Tibial artery (tissue), 4 donors: ENCODE measurements at places on chromosomes 11 and 22.

DNA sequence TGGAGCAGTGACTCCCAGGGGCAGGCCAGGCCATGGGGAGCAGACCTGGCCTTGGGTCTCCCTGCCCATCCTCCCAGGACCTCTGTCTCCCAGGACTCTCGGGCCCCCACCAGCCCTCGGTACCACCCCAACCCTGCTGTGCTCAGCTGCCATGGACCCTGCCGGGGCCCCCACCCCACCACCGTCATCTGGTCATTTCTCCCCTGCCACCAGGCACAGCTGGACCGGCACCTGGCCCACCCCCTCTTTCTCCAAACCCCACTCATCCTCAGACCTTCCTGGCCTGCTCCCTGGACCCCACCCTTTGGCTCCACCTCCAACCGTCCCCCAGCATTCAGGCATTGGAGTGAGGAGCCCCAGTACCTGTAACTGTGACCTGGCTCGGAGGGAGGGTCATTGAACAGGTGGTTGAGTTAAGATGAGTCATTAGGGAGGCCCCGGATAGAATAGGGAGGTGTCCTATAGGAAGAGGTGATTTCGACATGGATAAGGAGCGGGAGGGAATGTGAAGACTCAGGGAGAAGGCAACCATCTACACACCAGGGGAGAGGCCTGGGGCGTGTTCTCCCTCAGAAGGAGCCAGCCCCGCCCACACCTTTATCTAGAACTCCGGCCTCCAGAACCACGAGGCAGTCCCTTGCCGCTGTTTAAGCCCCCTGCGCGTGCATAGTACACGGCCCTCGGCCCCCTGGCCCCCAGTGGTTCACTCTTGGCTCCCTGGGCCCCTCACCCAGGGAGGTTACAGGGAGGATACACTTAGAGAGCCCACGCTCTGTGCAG, 1395.9 kb downstream of the BRD1 start:
- peak; percentile 7 for DNase-seq

GRCh38 chr22:29539105-29539504, 14.5 kb downstream of the THOC5 start:
- no peak for DNase-seq

- no peak for DNase-seq
These were observed 93.8 kb upstream of the LMO1 start for GRCh38 chr11:8357505-8357888.

DNA sequence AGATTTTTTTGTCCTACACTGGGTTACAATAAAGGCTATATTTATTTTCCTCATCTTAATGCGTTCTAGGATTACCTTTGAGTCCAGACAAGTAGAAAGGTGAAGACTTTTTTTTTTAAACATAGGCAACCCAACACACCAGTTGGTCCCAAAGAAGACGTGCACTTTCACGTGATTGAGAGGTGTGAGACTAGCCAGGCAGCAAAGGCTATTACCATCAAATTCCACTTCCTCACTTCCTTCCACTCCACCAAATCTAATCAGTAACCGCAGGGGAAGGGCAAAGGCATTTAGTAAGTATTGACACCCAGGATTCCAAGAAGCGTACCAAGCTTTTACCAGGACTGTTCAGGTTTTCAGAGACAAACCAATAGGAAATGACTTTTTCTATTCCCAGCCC, 109.3 kb downstream of the APIP start:
- DNase-seq, result no peak

GRCh38 chr11:34505874-34506273, 7.7 kb downstream of the ELF5 start:
- DNase-seq, result no peak

GRCh38 chr11:15179167-15179566, 64.4 kb downstream of the INSC start:
- no peak for DNase-seq

GRCh38 chr11:109851780-109852390, 241.3 kb upstream of the ZC3H12C start:
- DNase-seq, result no peak

DNA sequence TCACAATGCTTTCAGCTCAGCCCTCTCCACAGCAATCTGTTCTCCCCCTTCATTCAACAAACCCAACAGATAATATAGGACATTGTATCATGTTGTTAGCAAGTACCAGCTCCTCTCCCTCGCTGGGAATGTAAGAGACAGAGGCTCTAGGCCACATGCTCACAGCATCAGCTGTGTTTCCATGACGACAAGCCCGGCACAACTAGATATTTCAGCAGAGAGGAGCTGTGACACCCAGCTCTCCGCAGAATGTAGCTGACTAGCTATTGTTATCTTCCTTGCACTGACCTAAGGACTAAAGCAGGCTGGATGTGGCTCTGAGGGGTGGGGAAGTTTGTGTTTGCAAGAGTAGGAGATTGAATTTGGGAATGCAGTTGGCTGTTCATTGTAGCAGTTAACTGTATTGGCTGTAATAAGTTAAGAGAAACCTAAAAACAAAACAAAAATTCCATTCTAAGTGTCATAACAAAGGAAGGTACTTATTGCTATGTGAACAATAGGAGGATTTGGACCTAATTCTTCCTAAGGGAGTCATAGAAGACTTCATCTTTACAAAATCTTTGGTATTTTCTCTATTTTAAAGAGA, 28.0 kb upstream of the RRAS2 start:
- no peak for DNase-seq

DNA sequence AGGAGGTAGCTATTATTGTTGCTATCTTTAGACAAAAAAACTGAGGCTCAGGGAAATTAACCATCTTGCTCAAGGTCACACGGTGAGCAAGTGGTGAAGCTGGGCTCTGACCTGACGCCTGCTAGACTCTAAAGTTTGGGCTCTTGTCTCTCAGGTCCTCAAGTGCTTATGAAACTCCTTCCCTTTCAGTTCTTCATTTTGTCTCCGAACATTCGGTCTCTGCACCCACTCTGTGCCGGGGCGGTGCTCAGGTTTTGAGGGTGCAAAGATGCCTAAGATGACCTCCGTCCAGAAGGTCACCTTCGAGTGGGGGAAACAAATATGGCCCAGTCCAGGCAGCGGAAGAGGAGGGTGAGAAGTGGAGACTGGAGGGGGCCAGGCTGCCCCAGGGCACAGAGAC, 16.0 kb downstream of the OVOL1 start:
- no peak for DNase-seq

GRCh38 chr11:94007906-94008305, 13.2 kb upstream of the HEPHL1 start:
- no peak for DNase-seq

DNA sequence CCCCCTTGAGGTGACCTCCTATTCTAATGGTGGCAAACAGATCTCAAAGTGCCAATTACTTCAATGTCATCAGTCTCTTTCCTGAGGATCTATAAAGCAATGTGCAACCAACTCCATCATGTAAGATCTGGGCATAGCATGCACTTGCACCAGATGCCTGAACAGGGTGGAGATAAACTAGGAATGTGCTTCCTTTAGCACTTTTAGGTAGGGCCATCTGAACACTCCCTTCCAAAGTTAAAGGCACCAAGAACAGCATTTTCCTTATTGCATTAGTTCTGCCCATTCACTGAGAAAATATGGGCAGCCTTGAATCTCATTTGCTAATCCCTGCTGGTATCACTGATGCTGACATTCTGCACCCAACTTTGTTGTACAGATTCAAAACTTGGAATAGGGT, 112.0 kb downstream of the SGSM3 start:
- DNase-seq, result no peak

DNA sequence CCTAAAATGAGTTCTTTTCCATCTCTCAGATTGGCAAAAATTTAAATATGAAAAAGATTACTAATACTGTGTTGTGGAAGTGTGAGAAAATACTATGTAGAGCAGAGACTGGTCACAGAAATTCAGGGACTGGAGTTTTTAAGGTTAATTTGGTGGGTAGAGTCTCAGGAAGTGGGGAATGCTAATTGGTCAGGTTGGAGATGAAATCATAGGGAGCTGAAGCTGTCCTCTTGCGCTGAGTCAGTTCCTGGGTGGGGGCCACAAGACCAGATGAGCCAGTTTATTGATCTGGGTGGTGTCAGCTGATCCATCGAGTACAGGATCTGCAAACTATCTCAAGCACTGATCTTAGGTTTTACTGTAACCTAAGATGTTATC, 29.4 kb upstream of the TMEM86A start:
- DNase-seq, result no peak

GRCh38 chr22:50104141-50104544, 14.3 kb downstream of the MOV10L1 start:
- DNase-seq, result peak; percentile 25

- DNase-seq, result no peak
These were observed 188.3 kb downstream of the OPCML start for GRCh38 chr11:133343951-133344350.

DNA sequence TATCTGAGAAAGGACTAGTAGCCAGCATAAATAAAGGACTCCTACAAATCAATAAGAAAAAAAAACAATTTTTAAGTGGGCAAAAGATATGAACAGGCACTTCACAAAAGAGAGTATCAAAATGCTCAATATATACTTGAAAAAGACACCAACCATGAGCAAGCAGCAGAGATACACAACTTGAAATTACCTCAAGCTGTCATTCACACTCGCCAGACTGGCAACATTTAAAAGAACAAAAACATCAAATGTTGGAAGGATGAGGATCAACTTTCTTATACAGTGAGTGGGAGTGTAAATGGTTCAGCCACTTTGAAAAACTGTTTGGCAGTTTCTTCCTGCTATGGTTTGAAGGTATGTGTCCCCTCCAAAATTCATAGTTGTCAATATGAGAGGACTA, 23.9 kb upstream of the ELFN2 start:
- DNase-seq, result no peak

DNA sequence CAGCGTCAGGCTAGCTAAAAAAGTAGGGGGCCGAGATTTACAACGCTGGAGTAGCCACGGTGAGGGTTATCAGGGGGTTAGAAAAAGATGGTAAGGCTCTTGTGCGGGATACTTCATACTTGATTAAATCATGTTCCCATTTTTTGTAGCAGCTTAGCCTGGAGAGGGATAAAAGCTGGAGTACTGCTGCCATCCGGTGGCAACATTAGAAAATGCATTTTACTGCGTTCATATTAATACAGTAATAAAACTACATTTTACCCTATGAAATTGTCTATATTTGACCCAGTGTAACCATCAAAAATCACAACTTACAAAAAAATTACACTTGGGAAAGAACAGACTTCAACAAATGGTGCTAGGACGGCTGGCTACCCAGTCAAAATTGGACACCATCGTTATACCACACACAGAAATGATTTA, 17.3 kb downstream of the RPUSD4 start:
- peak; percentile 39 for DNase-seq

DNA sequence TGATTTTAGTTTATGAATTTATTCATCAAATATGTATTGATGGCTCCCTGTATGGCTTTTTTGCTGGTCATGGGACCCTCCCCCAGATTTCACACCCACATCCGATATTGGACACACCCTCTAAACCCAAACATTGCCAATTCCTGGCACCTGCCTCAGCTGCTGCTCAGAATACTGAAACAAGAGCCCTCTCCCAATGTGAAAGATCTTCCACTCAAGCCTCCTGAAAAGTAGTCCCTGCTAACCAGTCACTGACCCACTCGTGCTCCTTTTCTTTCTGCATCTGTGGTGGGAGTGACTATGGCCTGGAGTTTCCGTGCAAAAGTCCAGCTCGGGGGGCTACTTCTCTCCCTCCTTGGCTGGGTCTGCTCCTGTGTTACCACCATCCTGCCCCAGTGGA, at the start of gene CLDN25:
CLDN25 (plus strand) TSS at position 301 of the 400 bp plus-strand sequence; CDS start at position 301, 0 bp downstream.
- DNase-seq, result no peak

DNA sequence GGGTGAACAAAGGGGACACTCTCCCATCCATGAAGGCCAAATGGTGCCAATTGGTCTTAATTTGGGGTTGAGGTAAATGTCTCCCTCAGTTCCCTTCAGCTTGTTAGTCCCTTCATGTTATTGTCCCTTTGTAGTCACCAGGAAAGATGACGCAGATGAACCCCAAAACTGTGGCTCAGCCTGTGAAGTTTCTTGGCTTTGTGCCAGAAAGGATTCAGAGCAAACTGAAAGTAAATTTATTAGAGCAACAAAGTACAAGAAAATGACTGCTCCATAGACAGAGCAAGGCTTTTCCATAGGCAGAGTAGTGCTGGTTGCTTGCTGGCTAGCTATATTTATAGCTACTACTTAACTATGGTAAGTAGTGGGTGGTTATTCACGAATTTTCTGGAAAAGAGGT, 16.7 kb downstream of the OR4C3 start:
- no peak for DNase-seq

DNA sequence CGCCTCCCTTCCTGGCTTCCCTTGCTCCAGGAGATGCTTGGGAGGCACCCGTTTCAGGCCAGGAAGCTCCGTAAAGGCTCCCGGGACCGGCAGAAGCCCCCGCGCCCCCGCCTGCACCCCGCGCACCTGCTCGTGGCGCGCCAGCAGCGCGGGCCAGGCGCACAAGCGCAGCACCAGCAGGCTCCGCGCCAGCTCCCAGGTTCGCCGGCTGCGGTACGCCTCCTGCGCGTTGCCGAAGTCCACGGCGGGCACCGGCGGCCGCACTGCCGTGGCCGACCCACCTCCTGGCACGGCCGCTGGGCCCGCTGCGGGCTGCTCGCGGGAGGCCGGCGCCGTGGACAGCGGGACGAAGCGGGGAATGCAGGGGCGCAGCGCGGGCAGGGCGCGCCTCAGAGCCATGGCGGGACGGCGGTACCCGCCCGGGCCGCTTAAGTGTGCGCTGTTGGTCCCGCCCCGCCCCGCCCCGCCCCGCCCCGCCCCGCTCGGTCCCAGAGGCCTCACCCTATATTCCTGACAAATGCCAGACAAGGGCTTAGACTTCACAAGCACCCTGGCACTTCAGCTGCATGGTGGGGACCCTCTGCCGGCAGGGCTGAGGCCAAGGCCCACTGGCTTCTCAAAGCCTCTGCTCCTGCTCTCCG, at the start of gene PRODH:
PRODH (minus strand) TSS at position 405 of the 641 bp plus-strand sequence; CDS start at position 399, 6 bp downstream.
- DNase-seq, result no peak

DNA sequence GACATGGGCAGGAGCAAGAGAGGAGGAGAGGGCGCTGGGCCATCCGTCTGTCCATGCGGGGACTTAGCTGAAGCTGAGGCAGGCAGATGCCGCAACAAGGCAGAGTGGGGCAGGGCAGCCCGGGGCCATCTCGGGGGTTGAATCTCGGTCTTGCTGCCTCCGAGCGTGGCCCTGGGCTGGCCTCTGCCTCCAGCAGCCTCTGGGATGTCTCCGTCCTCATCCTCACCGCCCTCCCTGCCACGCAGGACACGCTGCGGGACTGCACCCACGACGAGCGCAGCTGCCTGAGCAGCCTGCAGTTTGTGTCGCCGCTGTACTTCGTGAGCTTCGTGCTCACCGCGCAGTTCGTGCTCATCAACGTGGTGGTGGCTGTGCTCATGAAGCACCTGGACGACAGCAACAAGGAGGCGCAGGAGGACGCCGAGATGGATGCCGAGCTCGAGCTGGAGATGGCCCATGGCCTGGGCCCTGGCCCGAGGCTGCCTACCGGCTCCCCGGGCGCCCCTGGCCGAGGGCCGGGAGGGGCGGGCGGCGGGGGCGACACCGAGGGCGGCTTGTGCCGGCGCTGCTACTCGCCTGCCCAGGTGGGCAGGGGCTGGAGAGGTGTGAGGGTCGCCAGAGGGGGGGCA, 108.4 kb downstream of the CACNA1I start:
- no peak for DNase-seq

DNA sequence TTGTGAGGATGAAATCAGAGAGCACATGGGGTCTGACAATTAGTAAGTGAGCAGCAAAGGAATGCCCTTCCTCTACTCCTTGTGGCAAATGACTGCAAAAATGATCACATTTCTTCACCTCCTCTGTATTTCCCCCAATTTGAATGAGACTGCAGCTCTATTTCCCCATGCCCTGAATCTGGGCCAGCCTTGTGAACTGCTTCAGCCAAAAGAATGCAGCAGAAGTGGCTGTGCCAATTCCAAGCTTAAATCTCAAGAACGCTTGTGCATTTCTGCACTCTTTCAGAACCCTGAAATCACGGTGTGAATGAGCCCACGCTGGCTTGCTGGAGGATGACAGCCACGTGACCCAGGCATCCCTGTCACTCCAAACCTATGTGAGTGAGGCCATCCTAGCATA, 9.9 kb downstream of the SLC43A3 start:
- DNase-seq, result no peak
